Natural killer cell treated with Interleukin-12 subunit alpha and Interleukin-12 subunit beta and Interleukin-15 and Interleukin-18, amount 100 ng/mL, for 72 hours (primary cell): ENCODE measurements at places on chromosomes 4 and X. TPM values are rescaled to one million over a fixed set of nuclear protein-coding genes. Genes with fewer than 3 reads are reported as not detected.

- no peak overlapping the region for H3K4me3 ChIP-seq
- peaks cover 4% of the 10 kb centered on the region for H3K27me3 ChIP-seq
- H3K27ac ChIP-seq = no peak overlapping the region
- no peaks in the 10 kb centered on the region for H3K36me3 ChIP-seq
- DNase-seq = no peak
These were observed 129.2 kb downstream of the FHDC1 start for GRCh38 chr4:153065276-153065675.

DNA sequence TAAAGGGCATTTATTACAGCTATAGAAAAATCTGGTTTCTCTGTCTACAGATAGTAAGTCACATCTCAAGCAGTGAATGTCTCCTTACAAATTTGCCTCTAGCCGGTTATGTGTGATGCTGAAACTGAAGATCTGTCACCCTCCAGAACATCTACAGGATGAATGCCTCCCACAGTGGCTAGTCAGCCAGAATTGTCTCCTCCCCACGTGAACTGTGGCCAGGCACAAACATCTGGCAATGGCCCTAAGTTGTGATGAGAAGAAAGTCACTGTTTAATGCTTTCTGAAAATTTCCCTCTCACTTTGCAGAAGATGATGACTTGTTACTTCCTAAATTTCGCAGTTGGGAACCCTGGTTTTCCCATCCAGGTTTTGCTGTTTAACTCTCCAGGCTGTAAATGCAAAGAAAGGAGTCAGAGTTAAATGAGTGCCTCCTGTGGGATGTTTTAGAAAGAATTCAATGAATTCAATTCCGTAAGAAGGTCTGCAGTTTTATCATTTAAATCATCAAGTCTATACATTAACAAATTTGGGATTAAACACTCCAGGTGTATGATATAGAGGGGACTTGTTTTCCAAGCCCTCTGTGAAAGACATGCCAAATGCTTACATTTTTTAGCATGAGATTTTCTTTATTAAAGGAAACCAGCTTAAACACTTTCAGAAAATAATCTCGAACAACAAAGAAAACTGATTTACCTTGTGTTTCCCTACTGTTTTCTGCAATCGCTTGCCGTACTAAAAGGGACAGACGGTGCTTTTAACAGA is 55.4 kb upstream of the TLR3 start:
- no peak for DNase-seq
- no peaks in the 10 kb centered on the region for H3K36me3 ChIP-seq
- H3K4me1 ChIP-seq = no peaks in the 10 kb centered on the region
- no peak overlapping the region for H3K4me3 ChIP-seq

GRCh38 chr4:109407027-109407737 is 26.4 kb upstream of the SEC24B start:
- DNase-seq = no peak
- no peaks in the 10 kb centered on the region for H3K36me3 ChIP-seq
- no peak overlapping the region for H3K4me3 ChIP-seq
- H3K27ac ChIP-seq = no peak overlapping the region
- H3K4me1 ChIP-seq = no peaks in the 10 kb centered on the region

DNA sequence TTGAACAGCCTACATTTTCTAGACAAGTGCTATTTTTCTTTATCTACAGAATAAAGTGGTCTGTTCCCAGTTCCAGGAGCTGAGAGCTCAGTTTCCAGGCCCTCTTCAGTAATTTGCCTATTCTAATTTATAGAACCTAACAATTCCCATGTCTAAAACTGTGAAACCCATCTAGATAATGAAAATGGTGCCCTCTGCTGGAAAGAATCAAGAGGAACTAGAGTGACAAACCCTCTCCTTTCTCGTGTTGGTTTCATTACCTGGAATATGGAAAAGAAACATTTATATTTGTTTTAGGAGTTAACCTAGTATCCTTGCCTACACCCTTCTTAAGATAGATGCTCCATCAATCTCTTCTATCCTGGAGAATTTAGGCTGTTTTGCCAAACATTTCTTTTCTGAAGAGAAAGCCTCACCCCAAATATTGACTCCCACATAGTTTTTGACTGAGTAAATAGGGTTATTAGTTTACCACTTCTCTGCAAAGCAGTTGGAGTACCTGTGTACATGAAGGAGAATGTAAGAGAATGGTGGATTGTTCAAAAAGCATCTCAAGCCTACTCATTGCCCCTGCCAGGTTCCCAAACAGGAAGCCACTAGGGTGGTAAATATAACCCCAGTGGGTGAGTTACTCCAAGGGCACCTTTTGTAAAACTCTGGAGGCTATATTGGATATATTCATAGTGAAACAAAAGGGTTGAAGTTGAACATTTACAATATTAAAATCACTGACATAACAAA is 121.6 kb downstream of the RASL11B start:
- H3K36me3 ChIP-seq = no peaks in the 10 kb centered on the region
- H3K27me3 ChIP-seq = no peaks in the 10 kb centered on the region
- H3K4me3 ChIP-seq = no peak overlapping the region
- no peak overlapping the region for H3K27ac ChIP-seq
- no peak for DNase-seq
- no peaks in the 10 kb centered on the region for H3K4me1 ChIP-seq

- peaks cover 69% of the 10 kb centered on the region for H3K27me3 ChIP-seq
- no peak for DNase-seq
- no peak overlapping the region for H3K27ac ChIP-seq
These were observed 2.1 kb downstream of the TMEM150C start for GRCh38 chr4:82559735-82560120.

GRCh38 chr4:40629401-40630334 is at the start of gene RBM47:
Gene RBM47 (minus strand): TSS chr4:40629864. CDS start chr4:40438893, 190,971 bp downstream.
- H3K36me3 ChIP-seq = peaks cover 5% of the 10 kb centered on the region
- peak within 1 kb of the TSS; percentile 59 for H3K4me3 ChIP-seq
- no peak for DNase-seq
- peaks cover 10% of the 10 kb centered on the region for H3K4me1 ChIP-seq
- H3K27ac ChIP-seq = peak within 1 kb of the TSS; percentile 79

DNA sequence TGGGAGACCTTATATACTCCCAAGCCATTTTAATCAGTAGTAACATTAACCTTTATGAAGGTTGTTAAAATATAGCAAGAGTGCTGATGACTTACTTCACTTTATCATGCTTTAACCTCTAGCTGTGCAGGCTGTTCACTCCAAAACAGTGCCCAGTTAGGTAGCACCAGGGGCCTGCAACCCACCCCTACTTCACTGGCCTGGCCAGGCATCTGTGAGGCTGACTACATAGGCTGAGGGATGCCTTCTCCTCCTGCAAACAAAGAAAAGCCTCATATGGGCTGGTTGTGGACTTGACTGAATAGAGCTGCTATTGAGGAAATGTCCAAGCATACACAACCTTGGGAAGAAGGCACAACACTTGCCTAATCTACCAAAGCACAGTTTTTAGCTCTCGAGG is 172.8 kb downstream of the SHROOM3 start:
- no peak for DNase-seq
- no peak overlapping the region for H3K27ac ChIP-seq
- no peaks in the 10 kb centered on the region for H3K36me3 ChIP-seq
- no peaks in the 10 kb centered on the region for H3K4me1 ChIP-seq
- H3K27me3 ChIP-seq = peaks cover 11% of the 10 kb centered on the region
- H3K4me3 ChIP-seq = no peak overlapping the region

DNA sequence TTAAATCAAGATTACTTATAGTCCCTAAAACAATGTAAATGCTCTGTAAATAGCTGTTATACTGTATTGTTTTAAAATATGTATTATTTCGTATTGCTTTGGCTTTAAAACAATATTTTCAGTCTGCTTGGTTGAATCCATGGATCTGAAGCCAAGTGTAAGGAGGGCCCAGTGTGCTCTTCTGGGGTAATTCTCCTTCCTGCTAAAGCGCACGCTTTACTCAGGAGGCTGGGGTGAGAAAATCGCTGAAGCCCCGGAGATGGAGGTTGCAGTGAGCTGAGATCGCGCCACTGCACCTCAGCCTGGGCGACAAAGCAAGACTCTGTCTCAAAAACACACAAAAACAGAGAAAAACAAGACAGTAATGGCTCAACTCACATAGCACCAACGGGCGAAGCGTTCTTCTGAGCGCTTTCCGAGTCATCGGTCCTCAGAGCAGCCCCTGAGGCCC is 391 bp upstream of the IDUA start:
- H3K4me1 ChIP-seq = peaks cover 9% of the 10 kb centered on the region
- H3K27me3 ChIP-seq = no peaks in the 10 kb centered on the region
- peak overlapping the region; percentile 86 for H3K4me3 ChIP-seq

DNA sequence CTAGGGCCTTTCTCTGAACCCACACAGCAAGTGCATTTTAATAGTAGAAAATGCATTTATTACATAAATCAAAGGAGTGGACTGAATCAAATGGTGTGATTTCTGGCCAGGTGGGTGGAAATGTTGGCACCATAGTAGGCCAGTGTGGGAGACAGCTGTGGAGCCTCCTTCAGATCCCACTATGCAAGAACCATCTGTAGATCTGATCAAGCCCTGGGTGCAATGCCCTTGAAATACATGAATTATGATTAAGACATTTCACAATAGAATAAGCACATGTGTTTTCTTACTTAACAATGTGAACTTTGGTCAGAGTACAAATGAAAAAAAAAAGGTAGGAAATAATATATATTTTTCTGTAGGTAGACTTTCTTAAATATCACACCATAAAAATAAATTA is 204.3 kb downstream of the PCDH7 start:
- no peaks in the 10 kb centered on the region for H3K36me3 ChIP-seq
- no peak overlapping the region for H3K4me3 ChIP-seq
- no peak for DNase-seq
- no peaks in the 10 kb centered on the region for H3K4me1 ChIP-seq
- H3K27ac ChIP-seq = no peak overlapping the region
- H3K27me3 ChIP-seq = no peaks in the 10 kb centered on the region

DNA sequence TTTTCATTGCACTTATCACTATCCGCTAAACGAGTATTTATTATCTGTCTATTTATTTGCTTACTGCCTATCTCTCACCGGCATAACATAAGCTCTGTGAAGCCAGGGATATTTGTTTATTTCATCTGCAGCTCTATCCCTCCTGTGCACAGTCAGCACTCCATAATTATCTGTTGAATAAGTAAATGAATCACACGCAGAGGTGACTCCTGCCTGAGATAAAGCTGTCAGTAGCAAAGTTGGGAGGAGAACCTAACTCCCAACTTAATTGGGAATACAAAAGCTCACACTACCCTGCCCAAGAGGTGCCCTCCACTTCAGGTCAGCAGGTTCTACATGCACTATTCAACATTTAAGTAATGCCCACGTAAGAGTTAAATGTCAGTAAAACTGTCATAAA is 85.7 kb downstream of the CORIN start:
- DNase-seq = no peak
- H3K27me3 ChIP-seq = peaks cover 35% of the 10 kb centered on the region
- no peak overlapping the region for H3K27ac ChIP-seq
- H3K4me1 ChIP-seq = no peaks in the 10 kb centered on the region
- peaks cover 6% of the 10 kb centered on the region for H3K36me3 ChIP-seq

GRCh38 chr4:5982156-5982973 is 35.9 kb downstream of the C4orf50 start:
- H3K4me1 ChIP-seq = no peaks in the 10 kb centered on the region
- H3K4me3 ChIP-seq = no peak overlapping the region
- peaks cover 21% of the 10 kb centered on the region for H3K36me3 ChIP-seq
- peak; percentile 54 for DNase-seq
- peaks cover 34% of the 10 kb centered on the region for H3K27me3 ChIP-seq

DNA sequence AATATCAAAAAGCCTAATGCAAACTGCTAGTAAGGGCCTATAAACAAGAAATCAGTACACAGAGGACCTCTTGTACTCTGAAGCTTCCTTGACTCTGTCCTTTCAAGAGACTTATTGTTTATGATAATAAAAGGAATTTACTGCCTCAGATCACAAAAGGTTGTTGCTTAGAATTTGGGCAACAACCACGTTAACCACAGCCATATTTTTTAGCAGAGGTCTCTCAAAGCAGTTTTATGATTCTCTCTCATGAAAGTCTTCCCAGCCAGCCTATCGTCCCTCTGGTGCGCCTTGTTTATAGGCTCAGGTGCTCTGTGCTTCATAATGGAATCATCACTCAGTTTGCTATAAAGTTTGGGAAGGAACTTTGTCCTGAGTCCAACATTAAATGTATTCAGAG is 270.6 kb downstream of the RCHY1 start:
- H3K36me3 ChIP-seq = no peaks in the 10 kb centered on the region
- no peaks in the 10 kb centered on the region for H3K27me3 ChIP-seq
- H3K27ac ChIP-seq = no peak overlapping the region
- H3K4me1 ChIP-seq = no peaks in the 10 kb centered on the region
- H3K4me3 ChIP-seq = no peak overlapping the region

DNA sequence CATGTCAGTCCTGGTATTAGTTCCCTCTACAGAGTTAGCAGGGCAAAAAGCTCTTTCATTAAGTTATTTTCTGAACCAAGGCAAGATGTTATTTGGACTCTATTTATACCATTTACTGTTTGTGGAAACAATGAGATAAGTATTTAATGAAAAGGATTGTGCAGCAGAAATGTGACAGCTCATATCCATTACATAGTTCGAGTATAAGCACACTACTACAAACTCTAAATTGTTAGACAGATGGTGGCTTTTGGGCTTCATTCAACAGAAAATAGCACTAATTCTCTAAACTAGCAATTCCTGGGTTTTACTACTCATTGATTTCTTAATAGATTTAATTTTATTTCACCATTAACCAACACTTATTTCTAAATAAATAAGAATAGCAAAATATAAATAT is 95.2 kb upstream of the ANK2 start:
- H3K27me3 ChIP-seq = peaks cover 6% of the 10 kb centered on the region
- DNase-seq = no peak
- no peaks in the 10 kb centered on the region for H3K4me1 ChIP-seq
- H3K27ac ChIP-seq = no peak overlapping the region
- no peaks in the 10 kb centered on the region for H3K36me3 ChIP-seq

DNA sequence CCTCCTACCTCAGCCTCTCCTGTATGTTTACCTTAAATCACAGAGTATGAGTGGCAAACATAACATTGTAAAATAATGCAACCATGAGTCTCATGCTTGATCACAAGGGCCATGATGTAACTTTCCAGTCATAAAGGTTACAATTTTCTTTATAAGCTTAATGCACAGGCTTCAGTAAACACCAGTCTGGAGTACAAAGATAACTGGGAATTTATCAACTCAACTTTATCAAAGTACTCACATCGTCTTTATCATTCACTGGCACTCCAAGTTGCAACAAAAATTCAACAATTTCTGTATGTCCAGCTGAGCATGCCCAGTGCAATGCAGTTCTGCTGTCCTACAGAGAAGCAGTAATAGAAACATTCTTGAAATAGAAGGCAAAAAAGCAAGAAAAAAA is 2.8 kb downstream of the PSMD10 start:
- no peak overlapping the region for H3K27ac ChIP-seq
- H3K4me1 ChIP-seq = peaks cover 5% of the 10 kb centered on the region
- H3K27me3 ChIP-seq = no peaks in the 10 kb centered on the region

ATRX gene
- 99.5 TPM for total RNA-seq

ADAMTS3 gene
- not detected for total RNA-seq

UGT8 gene
- total RNA-seq = not detected

CTAG1B gene
- total RNA-seq = not detected

H2BW2 gene
- not detected for total RNA-seq

KIAA1210 gene
- not detected for total RNA-seq

MFAP3L gene
- total RNA-seq = 0.95 TPM
